ENCODE measurements at places on chromosomes 2 and 18.

DNA sequence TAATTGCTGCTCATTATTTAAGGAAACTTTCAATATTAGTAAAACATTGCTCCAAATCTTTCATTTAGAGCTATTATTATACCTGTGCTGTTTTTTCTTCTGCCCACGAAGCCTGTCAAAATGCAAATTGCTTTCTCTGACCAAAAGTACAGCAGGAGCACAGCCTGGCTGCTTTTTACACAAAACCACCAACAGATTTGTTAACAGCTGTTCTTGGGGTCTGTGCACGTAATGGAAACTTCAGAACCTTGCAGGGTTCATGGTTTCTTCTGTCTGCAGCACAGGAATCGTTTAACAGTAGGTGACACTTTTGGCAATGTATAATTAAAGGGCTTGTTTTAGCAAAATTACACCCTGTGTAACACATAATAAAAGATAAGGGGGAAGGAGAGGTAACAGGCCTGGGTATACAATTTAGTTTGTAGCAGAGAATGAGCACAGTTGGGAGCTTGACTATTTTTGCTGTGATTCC lies 447.3 kb downstream of the KCNJ3 start:
- DNase-seq, result no peak

GRCh38 chr2:22897428-22897827 lies 487.6 kb upstream of the KLHL29 start:
- no peak for DNase-seq

GRCh38 chr2:32559136-32559535 lies 68.7 kb upstream of the TTC27 start:
- no peak for DNase-seq

DNA sequence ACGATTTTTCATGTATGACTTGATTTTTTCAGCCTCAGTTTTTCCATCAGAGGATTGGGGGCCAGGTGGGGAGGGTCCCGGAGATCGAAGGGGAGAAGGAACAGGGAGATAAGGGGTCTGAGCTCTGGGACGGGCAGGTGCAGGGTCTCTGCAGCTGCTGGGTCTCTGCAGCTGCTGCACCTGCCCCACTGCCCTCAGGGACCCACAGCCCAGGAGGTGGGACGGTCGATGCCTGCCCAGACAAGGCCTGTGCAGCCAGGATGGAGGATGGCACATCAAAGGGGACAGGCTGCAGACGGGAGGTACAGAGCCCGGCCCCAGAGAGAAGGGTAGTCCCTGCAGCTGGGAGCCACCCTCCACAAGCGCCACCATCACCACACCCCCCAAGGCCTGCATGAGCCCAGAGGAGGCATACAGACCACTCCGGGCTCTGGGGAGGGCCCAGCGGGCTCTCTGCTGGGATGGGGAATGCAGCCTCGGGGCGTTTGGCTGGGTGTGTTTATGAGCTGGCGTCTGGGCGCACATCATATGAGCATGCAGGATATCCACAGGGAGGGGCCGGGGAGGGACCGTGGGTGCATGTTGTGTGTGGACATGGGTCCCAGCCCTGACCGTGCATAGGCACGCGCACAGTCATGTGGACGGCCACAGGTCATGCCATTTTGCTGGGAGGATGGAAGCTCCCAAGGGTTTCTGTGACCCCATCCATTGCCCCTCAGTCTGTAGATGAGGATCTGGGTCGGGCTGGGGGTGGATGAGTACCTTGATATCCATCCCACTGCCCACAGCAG lies 34.9 kb upstream of the GPC1 start:
- no peak for DNase-seq

- no peak for DNase-seq
Measured at GRCh38 chr2:25697559-25698341, 24.4 kb upstream of the DTNB start.

GRCh38 chr2:27307545-27308358 lies 493 bp downstream of the UCN start:
- DNase-seq, result no peak

DNA sequence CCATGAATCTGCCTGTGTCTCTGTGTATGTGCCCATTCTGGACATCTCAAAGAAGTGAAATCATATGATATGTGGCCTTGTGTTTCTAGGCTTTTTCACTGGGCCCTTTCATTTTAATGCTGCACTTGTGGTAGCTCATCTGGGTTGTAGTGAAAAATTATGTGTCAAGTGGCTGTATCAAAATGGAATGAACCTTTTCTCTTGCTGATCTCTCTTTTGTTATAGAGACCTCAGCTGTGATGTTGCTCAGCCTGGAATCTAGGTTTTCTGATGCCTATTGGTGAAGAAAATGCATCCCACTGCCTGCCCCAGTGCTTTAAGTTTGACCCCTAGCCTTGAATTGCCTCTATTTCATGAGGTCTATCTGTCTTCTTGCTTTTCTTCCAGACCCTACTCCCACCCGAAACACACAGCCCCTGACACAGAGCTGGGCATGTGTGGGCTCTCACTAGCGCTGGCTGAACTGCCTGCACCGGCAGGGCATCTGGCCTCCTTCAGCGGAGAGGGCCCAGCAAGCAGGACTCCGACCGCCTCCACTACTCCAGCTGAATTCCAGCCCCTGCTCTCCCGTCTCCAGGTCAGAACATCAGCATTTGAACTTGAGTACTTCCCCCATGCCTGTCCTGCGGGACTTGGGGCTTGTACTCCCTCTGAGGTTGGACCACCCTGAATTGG lies 175.8 kb upstream of the MSH6 start:
- no peak for DNase-seq

GRCh38 chr2:211333377-211333776 lies 777.0 kb downstream of the CPS1 start:
- DNase-seq, result no peak

DNA sequence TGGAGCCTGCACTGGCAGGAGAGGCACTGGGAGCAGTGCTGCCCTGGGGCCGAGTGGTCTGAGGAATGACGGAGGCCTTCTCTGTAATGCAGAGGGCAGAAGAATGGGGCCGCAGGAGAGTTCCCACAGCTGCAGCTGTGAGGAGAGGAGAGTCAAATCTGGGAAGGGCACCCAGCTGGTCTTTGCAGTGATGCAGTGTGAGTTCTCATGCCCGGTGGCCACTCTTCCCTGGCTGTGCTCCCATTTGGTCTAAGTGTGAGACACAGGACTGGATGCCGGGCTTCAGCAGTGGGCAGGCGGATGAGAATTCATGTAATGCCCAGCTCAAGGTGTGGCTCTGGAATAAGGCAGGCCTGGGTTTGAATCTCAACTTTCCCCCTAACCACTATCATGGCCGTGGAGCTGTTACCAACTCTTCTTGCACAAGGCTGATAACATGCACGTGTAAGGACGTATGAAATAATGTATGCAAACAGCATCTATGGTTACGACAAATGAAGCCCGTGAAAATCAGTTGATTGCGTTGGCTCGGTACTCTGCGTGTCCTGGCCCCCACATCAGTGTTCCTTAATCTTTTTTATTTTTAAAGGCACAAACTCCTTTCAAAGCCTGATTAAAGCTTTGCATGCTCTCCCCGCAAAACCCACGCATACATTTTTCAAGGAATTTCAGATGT lies 71.6 kb downstream of the ACKR3 start:
- DNase-seq, result no peak

DNA sequence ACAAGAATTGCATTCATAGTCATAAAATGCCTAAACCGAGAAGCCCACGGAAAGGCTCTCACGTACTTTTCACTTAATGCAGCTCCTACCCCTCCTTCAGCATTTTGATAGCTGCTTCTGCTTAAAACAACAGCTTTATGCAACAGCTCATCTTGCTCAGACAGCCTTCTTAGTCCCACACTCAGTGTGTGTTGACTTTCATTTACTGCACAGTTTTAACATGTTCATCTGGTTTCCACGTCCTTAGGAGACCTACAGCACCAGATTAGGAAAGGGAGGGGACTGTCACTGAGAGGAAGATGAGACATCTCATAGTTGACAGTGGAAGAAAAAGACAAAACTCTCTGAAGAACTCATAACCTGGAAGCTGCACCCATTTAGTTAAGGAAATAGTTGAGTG lies 435.4 kb downstream of the SETBP1 start:
- DNase-seq, result no peak

DNA sequence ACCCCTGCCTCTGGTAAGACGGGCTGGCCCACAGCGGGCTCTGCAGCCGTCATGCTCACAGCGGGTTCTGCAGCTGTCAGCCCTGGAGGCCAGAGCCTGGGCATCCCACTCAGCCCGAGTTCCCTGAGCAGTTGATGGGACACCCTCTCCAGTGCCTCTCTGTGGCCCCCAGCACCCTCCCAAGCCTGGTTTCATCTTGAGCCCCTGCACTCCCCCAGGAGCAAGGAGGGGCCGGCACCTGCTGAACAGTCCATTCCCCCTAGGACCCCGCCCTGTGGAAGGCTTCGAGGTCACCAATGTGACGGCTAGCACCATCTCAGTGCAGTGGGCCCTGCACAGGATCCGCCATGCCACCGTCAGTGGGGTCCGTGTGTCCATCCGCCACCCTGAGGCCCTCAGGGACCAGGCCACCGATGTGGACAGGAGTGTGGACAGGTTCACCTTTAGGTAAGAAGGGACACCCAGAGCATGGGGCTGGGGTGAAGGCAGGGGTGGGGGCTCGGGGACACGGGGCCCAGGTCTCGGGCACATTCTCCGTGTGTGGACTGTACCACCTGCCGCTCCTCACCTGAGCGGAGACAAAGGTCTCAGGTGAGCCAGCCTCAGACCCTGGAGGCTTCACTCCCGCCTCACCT lies 34.5 kb downstream of the MTERF4 start:
- DNase-seq, result no peak

DNA sequence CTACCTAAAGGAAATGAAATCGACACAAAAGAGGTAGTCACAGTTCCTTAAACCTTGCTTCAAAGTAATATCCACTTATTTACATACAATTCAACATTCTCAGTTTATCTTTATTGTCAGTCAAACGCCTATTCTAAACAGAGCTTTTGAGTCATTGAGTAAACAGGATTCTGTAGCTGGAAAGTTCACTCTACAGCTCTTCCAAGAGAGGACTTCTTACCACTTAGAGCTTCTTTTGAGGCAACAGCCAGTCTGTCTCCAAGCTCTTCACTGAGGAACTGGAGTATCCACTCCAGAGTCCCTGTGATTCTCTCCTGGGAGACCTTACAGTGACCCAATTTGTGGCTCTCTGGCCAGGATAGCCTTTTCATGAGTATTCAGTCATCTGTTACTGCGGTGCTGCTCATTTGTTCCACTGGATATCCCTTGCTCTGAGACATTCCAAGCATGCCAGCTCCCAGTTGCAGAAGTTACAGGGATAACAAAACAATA lies 210.9 kb upstream of the OSR1 start:
- DNase-seq, result no peak

DNA sequence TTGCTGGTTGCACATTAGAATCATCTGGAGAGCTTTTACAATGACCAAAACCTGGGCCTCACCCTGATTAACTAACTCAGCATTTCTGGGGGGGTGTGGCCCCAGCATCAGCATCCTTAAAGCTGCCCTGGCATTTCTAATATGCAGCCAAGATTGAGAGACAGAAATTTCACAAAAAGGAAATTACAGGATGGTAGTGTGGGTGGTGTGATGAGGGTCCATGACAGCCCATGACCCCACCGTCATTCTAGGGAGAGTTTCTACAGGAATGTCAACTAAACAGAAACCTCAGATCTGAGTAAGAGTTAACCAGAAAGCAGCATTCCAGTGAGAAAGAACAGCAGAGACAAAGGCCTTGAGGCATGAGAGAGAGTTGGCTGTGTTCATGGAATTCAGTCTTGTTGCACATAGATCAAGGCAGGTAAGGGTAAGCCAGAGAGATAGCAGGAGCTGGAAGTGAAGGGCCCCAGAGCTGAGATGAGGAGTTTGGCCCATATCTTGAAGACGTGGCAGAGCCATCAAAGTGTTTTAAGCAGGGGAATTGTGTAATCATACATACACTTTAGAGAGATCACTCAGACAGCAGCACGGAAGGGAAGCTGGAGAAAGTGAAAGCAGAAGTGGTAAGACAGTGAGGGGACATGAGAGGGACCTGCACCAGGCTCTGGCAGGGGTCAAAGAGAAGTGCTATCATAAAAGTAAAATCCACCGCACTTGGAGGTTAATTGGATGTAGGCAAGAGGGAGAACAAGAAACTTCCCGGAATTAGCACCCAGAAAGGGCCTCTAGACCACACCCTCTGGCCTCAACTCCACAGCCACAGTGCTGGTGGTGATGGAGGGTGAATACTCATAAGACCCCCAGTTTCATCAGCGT lies 7.8 kb upstream of the TRABD2A start:
- DNase-seq, result peak; percentile 30

GRCh38 chr2:60440767-60441163 lies 112.7 kb downstream of the BCL11A start:
- no peak for DNase-seq

DNA sequence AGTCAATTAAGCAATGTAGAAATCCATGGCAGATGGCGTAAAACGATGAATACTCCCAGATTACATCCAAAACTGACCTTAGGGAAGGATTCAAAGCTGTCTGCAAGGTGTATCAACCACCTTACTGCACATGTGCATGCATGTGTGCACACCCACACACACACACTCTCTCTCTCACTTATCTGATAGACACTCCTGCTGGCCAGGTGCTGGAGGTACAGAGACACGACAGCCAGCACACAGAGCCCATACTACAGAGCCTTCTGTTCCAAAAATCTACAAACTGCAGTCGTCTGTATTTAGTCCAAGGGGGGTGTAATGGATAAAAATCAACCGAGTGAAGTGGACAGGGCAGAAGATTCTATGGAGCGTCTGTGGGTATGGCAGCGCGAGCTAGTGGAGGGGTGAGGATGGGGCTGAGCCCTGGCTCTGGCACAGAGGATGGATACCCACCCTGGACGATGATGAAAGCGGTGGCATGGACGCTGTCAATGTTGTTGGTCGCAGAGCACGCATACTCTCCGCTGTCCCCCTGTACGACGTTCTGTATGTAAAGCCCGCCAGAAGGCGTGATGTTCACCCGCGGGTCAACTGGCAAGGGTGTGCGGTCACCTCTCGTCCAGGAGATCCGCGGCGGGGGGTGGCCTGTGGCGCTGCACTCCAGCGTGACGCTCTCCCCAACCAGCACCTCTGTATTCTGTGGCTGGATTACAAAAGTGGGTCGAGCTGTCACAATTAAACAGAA lies 78.4 kb downstream of the PXDN start:
- no peak for DNase-seq

GRCh38 chr18:75548353-75548905 lies 120.9 kb upstream of the SMIM21 start:
- DNase-seq, result no peak

DNA sequence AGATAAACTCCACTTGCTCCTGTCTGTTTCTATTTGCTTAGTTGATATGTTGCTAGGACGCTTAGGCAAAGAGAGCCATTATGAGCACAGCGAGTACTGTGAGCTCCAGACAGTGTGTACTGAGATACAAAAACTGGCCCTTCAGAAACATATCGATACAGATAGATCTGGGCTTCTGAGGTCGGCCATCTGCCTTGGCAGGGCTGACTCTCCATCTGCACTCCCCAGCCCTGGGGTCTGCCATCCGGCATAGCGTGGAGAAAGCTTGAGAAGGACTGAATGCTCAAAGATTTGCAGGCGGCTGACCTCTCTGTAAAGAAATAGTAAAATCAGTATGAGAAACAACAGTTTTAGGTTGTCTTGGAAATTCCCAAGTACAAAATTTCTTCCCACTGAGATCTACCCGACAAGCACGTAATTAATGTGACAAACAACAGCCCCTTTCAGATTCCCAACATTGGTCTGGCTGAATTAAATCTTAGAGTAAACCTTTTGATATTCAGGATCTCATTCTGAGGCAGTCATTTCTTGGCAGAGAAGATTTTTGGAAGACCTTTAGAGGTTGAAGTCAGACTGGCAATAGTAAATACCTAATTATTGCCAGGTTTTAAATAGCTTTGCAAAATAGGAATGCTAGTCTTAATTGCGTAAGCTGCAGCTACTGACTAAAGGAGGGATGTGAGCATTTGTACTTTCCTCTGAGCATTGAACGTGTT lies 127.4 kb downstream of the CHST9 start:
- DNase-seq, result no peak

- no peak for DNase-seq
Measured at GRCh38 chr2:146994246-146994645, 850.6 kb upstream of the ACVR2A start.
